ENCODE measurements at places on chromosomes 4 and X.

GRCh38 chr4:169342906-169343564 is 72.3 kb upstream of the SH3RF1 start:
- DNase-seq = no peak

- peak; percentile 58 for DNase-seq
These were observed 78.1 kb downstream of the BMP15 start for GRCh38 chrX:50988649-50989048.

DNA sequence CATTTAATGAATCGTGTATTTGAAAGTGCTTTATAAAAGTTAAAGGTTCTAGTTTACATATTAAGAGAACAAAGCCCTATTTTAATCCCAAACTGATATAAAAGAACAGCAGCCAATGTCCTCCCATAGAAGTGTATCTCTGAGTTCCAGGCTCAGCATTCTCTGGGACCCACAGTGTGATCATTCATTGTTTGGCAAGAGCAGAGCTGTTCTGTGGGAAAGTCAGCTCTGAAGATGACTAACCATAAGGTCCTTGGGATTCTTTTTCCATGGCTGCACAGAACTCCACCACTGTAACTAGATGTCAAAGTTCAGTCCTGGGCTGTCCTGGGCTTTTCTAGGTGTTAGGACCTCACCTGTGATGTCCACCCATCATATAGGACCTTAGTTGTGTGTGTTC is 157.0 kb upstream of the TLL1 start:
- no peak for DNase-seq

- no peak for DNase-seq
These were observed 28.2 kb downstream of the PNMA6E start for GRCh38 chrX:153372949-153373348.

GRCh38 chrX:19448077-19448476 is 67.2 kb downstream of the MAP3K15 start:
- no peak for DNase-seq

GRCh38 chr4:80208610-80209339 is 11.5 kb downstream of the PRDM8 start:
- DNase-seq = no peak

- no peak for DNase-seq
These were observed 76.2 kb downstream of the COL4A6 start for GRCh38 chrX:108362026-108362425.

- DNase-seq = no peak
These were observed 394.1 kb downstream of the KCNIP4 start for GRCh38 chr4:21554500-21554899.

DNA sequence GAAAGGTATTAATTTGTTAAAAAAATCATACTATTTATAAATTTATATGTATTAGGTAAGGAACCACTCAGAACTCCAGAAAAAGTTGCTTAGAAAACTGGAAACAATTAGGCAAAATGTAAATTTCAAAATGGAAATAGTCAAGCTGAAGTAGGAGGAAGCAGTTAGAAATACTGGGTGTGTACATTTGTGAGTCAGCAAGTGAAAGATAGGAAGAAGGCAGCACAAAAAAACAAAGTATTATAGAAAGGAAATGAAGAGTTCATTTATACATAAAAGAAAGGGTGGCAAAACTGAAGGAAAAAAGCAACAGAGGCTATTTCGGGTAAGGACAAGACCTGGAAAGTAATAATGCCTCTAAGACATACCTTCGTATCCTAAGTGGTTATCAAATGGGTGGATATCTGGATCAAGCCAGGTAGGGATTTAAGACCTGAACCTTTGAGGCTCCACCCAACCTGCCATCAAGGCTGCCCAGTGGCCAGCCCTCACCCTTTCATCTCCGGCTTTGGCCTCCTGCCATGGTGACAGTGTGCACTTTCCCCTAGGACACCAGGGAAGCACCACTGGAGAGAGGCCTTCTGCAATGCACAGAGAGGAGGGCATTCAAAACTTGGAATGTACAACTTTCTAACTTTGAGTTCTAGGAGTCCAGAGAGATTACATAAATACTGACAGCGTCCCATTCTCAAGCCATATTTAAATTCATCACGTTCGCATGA is at the start of gene LRRC66:
Gene LRRC66 (minus strand): TSS at position 428 of the 722 bp plus-strand sequence. CDS start 2,750 bp downstream, outside the sequence.
- DNase-seq = no peak

- no peak for DNase-seq
These were observed 15.2 kb upstream of the ARHGAP24 start for GRCh38 chr4:85459736-85460135.

- peak; percentile 23 for DNase-seq
These were observed 487 bp downstream of the HMGB2 start for GRCh38 chr4:173333658-173334084.

DNA sequence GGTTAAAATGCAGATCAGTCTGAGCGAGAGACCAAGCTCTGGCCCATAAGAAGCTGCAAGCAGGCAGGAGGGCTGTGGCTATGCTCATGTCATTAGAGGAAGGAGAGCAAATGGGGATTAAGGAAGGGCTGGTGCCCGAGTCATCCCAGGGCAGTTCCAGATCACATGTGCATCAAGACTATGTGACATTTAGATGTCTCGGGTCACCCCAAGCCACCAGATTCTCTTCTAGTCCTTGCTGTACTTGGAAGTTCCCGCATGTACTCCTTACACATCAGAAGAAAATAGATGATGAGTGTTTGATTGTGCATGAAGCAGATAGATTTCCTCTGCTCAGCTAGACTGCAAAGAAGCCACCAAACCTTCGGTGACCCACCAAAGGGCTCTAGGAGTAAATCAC is 42.1 kb upstream of the KLHL34 start:
- no peak for DNase-seq

DNA sequence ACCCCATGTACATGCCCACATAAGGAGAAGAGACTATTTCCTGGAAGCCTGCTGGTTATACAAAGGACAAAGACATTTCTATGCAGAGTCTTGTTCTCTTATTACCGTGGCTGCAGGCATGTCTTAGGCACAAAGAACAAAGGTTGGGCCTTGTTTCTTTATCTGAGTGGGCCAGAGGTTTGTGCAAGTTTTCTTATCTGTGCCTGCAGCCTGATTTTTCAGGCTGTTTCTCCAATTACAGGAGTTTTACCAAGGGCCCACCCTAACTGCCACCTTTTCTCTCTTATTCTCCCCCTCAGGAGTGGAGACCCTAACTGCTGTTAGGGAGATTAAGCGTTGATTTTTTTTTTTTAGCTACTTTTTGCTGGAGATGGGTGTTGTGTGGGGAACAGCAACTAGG is 3.5 kb downstream of the TENT5D start:
- no peak for DNase-seq

DNA sequence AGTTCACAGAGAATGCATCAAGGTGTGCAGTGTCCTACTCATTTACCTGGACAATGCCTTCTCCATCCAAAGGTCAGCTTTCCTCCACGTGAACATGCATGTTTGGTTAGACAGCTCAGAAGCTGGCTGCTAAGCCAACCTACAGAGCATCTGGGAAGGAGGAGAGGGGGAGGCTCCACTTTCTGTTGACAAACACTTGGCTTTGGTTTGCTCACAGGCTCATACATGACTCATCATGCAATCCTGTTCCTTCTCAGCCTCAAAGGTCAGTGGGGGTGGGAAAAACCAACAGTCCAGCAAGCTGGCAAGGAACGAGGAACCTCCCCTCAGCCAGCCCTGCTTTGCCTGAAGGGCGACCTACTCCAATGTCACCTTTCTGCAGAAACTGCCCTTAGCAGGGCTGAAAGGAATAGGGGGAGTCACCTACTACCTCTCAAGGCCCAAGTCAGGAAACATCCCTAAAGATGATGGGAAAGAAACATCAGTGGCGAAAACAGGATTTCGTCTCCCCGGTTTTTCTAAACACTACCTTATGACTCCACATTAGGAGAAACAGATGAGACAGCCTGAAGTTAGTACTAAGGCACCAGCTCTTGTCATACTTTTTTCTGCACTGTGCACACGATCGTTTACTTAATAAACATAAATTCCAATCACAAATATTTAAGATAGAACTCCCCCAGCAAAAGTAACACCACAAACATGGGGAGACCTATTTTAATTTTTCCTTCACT is 37.9 kb downstream of the RELL1 start:
- peak; percentile 68 for DNase-seq

DNA sequence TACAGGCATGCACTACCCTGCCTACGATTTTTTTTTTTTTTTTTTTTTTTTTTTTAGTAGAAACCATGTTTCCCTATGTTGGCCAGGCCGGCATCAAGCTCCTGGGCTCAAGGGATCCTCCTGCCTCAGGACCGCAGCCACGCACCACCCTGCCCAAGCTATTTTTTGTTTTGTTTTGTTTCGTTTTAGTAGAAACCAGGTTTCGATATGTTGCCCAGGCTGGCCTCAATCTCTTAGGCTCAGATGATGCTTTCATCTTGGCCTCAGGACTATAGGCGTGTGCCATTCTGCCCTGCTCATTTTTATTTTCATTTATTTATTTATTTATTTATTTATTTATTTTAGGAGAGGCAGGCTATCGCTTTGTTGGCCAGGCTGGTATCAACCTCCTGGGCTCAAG is 1.2 kb upstream of the SSX3 start:
- DNase-seq = no peak

GRCh38 chrX:139811942-139812629 is 104.1 kb upstream of the MCF2 start:
- no peak for DNase-seq
